ENCODE measurements at places on chromosomes 1 and 21.

- DNase-seq: no peak
These were observed 173.4 kb downstream of the TOMM20 start for GRCh38 chr1:234955107-234955731.

GRCh38 chr1:168653567-168653966 is 75.4 kb downstream of the DPT start:
- DNase-seq: no peak

- no peak for DNase-seq
These were observed 48.6 kb downstream of the PTPRC start for GRCh38 chr1:198687429-198687828.

DNA sequence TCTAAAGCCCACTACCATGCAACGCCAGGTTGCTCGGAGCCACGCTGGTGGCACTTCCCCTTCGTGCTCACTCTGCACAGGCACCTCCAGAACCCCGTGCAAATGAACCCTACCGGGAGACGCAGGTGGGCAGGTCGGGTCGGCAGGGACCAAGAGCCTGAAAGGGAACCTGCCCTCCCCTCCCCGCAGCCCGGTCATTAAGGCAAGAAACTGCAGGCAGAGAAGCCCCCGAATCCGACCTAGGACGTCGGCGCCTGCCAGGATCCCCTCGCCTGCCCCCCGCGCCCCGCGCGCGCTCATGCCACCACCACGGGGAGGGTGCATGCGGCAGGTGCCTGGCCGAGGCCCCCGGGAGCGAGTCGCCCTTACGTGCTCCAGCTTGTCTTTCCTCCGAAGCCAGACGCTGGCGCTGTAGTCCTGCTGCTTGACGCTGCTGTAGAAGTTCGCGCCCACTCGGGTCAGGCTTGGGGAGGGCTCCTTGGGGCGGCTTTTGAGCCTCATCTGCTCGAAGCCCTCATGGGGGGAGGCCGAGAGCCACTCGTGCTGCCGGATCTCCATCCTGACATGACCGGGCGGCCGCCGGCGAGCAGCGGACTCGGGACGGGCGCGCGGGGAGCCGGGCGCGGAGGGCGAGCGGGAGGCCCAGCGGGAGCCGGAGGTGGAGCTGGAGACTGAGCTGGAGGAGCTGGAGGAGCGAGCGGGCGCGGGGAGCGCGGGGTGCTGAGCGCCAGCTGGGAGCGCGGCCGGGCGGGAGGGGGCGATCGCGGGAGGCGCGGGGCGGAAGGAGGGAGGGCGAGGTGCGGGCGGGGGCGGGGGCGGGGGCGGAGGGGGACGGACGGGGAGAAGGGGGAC is 552 bp downstream of the PLD5 start:
- DNase-seq: peak; percentile 68

DNA sequence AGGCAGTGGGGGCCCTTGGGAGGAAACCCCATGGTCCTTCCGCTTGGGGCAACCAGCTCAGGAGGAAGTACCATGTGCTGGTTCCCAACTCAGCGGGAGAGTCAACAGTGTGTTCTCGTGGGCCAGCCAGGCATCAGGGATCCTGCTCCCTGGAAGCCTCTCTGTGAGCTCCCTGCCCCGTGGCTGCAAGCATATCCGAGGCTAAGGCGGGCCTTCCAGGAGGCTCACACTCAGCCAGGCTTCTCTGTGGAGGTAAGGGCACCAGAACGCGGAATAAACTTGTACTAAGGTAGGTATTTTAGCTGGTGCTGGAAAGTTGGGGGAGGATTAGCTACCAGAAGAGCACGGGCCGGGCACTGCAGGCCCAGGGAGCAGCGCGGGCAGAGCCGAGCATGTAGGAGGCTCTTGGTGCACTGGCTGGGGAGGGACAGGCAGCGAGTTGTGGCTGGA is 74.7 kb upstream of the POU3F1 start:
- DNase-seq: no peak
